Stimulated activated CD8-positive, alpha-beta memory T cell treated with anti-CD3 and anti-CD28 coated beads, Interleukin-15, amount 100 ng/mL, for 48 hours (primary cell): ENCODE measurements at places on chromosomes 16 and 17.

DNA sequence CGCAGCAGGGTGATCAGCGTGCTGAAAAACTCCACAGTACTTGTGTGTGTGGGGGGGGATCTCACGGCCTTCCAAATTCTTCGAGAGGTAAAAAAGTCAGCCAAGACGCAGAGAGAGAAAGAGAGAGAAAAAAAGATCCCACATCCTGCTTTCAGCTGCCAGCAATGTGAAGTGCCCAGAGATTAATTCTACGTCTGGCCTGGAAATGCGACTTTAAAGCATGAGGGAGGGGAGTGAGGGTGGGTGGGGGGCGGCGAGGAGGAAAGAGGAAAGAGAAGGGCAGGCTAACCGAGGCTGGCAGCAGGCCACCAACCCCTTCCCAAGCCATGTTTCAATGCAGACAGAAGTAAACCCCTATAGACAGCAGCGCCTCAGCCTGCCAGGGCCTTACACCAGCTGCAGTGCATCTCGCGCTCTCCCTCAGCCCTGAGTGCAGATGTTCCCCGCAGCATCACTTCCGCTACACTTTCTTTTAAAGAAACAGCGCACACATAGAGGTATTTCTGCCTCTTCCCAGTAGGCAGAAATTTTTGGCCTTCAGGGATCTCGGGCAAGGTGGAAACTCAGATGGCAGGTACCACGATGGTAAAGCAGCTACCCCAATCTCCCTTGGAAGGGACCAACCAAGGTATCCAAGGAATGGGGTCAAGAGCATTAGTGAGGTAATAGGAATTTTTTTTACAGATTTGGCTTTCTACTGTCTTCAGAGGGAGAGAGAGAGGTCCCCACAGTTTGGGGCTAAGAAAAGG lies 87.8 kb downstream of the SMG6 start:
- DNase-seq: peak; percentile 44

DNA sequence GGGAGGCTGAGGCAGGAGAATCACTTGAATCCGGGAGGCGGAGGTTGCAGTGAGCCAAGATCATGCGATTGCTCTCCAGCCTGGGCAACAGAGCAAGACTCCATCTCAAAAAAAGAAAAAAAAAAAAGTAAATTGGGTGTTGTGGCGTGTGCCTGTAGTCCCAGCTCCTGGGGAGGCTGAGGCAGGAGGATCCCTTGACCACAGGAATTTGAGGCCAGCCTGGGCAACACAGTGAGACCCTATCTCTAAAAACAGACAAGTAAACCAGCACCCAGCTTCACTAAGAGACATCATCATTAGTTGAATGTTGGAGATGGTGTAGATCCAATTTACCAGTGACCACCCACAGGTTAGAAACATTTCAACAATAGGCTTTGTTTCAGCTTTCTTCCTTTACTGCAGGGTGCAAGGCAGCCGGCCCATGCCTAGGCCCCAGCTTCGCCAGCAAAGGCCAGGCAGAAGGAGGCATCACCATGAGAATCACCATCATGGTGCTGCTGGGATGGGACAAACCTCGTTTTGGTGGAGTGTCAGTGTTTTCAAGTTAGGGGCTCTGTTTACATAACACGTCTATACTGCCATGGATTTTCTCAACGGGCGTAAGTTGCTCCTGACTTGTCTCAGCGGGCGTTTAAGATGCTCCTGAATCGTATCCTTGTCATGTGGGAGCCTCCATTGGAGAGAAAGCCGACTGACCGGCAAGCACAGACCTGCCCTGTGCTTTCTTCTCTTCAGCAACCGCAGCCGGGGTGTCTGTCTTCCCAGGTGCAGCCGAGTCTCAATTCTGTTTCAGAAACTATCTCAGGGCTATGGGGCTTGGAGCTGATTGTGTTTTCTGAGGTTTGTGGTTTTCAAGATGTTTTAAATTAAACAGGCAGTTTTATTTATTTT lies 7.3 kb downstream of the TCF25 start:
- no peak for DNase-seq

DNA sequence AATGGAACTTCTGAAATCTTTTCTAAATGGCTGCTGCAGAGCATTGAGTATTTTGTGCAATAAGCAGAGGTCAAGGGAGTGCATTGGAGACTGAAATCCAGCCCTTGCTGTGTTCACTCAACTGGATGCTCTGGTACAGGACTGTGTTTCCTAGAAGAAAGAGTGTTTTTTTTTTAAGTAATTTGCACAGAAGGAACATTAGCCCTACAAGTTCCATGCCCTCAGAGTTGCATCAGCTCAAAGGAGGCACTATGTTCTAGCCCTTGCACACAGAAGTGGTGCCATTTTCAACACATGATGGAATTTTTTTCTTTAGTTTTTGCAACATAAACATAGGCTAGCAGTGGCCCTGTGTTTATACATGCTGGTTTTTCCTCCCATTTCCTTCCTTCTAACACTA lies 144.1 kb upstream of the HLF start:
- no peak for DNase-seq

DNA sequence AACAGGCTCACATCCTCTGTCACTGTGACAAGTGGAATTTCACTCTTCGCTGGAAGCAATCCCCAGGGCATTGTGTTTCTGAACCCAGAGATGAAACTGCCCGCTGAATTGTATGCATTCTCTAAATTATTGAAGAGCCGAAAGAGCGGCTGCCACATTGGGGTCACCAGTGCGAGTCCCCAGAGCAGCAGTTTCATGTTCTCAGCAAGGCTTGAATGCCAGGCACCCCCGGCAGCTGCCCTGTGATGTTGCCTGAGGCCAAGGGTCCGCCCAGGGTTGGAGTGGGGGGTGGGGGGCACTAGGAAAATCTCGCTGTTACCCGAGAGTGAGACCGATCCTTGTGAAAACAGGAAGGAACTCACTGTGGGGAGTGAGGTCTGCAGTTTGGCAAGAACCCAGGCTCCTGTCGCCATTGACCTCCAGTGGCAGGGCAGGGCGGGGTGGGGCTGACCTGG lies 20.7 kb upstream of the BCAR1 start:
- no peak for DNase-seq

- peak; percentile 69 for DNase-seq
Measured at GRCh38 chr16:79628501-79628975, 28.0 kb upstream of the MAF start.

DNA sequence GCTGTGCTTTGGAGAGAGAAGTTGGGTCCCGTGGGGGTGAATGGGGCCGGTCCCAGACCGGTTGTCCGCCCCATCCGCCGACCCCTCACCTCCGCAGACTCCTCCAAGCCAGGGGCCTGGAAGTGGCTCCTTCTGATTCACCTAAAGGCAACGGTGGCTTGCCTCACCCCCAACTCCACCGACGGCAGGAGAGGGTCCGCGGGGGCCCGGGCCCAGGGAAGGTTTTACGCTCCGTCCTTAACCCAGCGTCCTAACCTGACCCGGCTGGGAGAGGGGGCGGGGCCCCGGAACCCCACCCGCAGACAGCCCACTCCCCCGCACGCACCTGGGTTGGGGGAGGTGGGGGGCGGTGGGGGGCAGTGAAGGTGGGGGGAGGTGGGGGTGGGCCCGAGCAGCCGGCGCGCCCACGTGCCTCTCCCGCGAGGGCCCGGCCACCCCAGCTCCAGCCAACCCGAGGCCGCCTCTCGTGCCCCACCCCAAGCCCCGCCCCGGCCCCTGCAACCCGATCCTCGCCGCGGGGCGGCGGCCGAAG lies 12.7 kb upstream of the CD300A start:
- DNase-seq: peak; percentile 79

DNA sequence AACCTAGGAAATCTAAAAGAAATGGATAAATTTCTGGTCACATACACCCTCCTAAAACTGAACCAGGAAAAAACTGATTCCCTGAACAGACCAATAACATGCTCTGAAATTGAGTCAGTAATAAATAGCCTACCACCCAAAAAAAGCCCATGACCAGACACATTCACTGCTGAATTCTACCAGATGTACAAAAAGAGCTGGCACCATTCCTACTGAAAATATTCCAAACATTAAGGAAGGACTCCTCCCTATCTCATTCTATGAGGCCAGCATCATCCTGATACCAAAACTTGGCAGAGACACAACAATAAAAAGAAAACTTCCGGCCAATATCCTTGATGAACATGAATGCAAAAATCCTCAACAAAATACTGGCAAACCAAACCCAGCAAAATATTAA lies 52.9 kb downstream of the TTC19 start:
- DNase-seq: no peak

DNA sequence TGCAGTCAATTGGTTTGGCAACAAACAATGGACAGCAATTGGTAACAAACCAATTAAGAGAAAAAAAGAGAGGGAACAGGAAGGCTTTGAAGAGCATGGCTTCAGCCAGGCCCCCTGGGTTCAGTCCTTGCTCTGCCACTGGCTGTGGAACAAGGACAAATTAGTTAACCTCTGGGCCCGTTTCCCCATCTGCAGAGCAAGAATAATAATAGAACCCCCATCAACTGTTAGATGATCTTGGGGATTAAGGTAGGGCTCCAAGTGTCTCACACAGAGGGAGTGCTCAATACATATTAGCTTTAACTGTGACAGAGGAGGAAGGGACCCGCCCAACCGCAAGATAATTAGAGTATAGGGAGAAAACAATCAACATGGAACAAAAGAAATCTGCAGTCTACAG lies 55.2 kb downstream of the PECAM1 start:
- no peak for DNase-seq
